Natural killer cell (primary cell): ENCODE measurements at places on chromosomes 16 and 17. TPM values are rescaled to one million over a fixed set of nuclear protein-coding genes. Genes with fewer than 3 reads are reported as not detected.

- H3K4me1 ChIP-seq = no peaks in the 10 kb centered on the region
- no peaks in the 10 kb centered on the region for H3K27me3 ChIP-seq
- no peak overlapping the region for H3K4me3 ChIP-seq
- no peaks in the 10 kb centered on the region for H3K36me3 ChIP-seq
- no peak overlapping the region for H3K27ac ChIP-seq
Measured at GRCh38 chr16:16166085-16166484, 57.2 kb downstream of the ABCC6 start.

DNA sequence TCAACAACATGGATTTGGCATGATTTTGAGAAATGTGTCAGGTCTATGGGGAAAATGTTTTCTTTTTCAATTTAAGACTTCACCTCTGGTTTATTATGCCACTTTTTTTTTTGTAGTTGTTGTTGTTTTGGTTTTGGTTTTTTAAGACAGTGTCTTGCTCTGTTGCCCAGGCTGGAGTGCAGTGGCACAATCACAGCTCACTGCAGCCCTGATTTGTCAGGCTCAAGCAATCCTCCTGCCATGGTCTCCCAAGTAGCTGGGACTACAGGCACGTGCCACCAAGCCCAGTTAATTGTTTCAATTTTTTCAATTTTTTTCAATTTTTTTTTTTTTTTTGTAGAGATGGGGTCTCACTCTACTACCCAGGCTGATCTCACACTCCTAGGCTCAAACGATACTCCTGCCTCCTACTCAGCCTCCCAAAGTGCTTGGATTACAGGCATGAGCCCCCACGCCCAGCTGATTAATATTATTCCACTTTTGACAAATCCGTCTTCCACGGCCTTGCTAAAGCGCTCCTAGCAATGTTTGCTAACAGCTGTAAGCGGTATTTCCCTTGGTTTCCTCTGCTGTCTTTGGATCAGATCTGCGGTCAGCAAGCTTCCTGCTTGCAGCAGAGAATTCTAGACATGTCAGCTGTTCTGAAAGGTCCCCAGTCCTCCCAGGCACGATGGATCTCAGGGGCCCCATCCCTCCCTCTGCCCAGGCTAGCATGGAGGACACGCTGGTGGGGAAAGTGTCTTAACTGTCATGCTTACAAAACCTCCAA, 7.0 kb upstream of the MILR1 start:
- H3K36me3 ChIP-seq = no peaks in the 10 kb centered on the region
- H3K27me3 ChIP-seq = no peaks in the 10 kb centered on the region
- no peak for DNase-seq
- no peak overlapping the region for H3K4me3 ChIP-seq
- peak overlapping the region; percentile 9 for H3K27ac ChIP-seq

DNA sequence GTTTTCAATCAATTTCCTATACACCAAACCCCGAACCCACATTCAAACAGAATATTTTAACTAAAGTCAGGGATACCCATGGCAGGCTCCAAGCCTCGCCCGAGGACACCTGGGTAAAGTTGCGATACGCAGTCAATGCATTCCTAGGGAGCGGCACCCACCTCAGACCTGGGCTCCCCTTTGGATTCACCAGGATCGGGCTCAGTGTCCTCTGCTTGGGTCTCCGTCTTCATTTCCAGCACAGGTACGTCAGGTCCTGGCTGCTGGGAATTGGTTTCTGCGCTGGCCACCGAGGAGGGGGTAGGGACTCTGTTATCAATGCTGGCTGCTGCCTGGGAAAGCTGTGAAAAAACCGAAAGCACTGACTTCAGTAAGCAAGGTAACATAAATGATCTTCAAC, 51.7 kb upstream of the TRAP1 start:
- DNase-seq = no peak
- no peak overlapping the region for H3K4me3 ChIP-seq
- H3K36me3 ChIP-seq = peaks cover 82% of the 10 kb centered on the region
- H3K27ac ChIP-seq = no peak overlapping the region
- no peaks in the 10 kb centered on the region for H3K27me3 ChIP-seq
- H3K4me1 ChIP-seq = no peaks in the 10 kb centered on the region

DNA sequence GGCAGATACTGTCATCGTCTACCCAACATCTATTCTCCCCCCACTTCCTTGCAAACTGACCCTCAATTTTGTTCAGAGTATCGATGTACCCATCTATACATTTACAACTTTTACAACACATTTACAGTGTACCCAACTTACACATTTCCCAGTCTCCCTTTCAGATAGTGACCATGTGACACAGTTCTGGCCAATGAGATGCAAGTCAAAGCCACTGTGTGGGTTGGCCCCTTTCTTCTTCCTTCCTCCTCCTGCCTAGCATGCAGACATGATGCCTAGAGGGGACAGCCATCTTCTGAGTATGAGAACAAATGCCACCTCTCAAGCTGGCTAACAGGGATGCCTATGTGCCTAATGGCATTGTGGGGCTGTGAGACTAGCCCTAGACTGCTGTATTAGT, 11.3 kb upstream of the NFAT5 start:
- no peak overlapping the region for H3K27ac ChIP-seq
- no peaks in the 10 kb centered on the region for H3K36me3 ChIP-seq
- H3K4me1 ChIP-seq = peaks cover 5% of the 10 kb centered on the region
- H3K4me3 ChIP-seq = no peak overlapping the region

DNA sequence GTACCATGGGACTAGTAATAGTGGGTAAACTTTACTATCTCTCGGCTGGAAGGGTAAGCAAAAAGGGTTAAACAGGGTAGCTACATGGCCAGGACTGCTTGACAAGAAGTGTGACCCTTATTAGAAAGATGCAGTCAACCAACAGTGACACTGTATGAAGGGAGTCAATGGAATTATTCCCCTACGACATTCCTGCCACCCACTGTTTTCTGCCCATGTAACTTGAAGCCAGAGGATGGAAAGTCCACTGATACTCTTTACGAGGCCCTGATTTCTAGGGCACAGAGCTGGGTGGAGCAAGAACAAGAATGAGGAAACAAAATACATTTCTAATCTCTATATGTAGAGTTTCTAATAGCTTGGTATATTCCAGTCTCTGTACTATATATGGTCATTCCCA, 1102.5 kb downstream of the CDH11 start:
- no peaks in the 10 kb centered on the region for H3K27me3 ChIP-seq
- H3K27ac ChIP-seq = no peak overlapping the region
- H3K36me3 ChIP-seq = no peaks in the 10 kb centered on the region
- no peak for DNase-seq
- H3K4me1 ChIP-seq = no peaks in the 10 kb centered on the region

GRCh38 chr17:8542599-8543502, 87.7 kb downstream of the MYH10 start:
- DNase-seq = no peak
- H3K4me1 ChIP-seq = no peaks in the 10 kb centered on the region
- no peaks in the 10 kb centered on the region for H3K36me3 ChIP-seq
- no peaks in the 10 kb centered on the region for H3K27me3 ChIP-seq
- no peak overlapping the region for H3K4me3 ChIP-seq
- no peak overlapping the region for H3K27ac ChIP-seq

SMPD3 gene
- total RNA-seq = 13.3 TPM

ACSM5 gene
- total RNA-seq = not detected

MC1R gene
- 12.3 TPM for total RNA-seq

MYL11 gene
- total RNA-seq = 8.0 TPM

HBQ1 gene
- total RNA-seq = not detected

GPRC5C gene
- 0.29 TPM for total RNA-seq

ZNF821 gene
- 14.0 TPM for total RNA-seq
